Activated T-cell treated with anti-CD3 and anti-CD28 coated beads, Interleukin-2, amount 50 U/mL, for 72 hours (primary cell): ENCODE measurements at places on chromosomes 7 and 10. TPM values are rescaled to one million over a fixed set of nuclear protein-coding genes. Genes with fewer than 3 reads are reported as not detected.

DNA sequence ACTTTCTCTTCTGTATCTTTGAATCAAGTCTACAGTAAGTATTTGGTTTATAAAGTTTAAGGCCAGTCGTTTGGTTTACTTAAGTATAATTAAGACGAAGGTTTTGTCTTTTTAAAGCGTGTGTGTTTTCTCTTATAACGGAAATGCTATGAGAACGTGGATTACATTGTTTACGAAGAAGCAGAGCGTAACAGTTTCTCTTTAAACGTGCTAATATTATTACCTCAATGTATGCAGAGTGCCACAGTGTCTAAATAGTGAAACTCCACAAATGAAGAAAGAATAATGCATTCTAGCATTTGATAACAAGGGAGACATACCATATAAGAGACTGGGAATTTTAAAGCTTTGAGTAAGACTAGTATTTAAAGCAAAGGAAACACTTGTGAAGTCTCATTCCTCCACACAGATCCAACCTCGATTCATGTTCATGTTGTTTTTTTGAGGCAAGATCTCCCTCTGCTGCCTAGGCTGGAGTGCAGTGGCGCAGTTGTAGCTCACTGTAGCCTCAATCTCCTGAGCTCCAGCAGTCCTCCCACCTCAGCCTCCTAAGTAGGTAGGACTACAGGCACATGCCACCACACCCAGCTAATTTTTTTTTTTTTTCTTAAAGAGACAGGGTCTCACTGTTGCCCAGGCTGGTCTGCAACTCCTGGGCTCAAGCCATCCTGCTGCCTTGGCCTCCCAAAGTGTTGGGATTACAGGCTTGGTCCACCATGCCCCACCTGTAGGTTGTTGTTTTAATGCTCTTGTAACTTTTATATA lies 75.1 kb downstream of the ANKRD61 start:
- peak; percentile 50 for DNase-seq

GRCh38 chr7:27942711-27943110 lies 202.7 kb downstream of the TAX1BP1 start:
- DNase-seq = no peak

- no peak for DNase-seq
Measured at GRCh38 chr7:151917791-151918509, 38.3 kb upstream of the GALNTL5 start.

The CPN1 gene
- total RNA-seq = not detected

DNA sequence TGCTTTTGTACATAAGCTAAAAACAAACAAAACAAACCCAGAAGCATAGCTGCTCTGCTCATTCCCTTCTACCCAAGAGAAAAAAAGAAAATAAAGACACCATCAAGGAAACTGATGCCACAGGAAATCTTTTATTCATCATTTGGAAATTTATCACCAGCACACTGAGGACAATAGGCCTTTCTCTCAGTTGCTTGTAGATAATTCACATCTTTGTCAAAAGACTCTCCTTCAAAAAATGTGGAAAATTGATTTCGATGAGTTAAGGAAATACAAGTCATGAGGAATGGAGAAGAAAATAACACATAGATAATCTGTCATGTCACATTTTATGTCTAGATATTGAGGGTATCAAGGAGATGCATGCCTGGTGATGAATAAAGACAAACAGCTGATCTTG lies 53.5 kb downstream of the ZNF37A start:
- no peak for DNase-seq

The HMX2 gene
- total RNA-seq = 0.58 TPM

DNA sequence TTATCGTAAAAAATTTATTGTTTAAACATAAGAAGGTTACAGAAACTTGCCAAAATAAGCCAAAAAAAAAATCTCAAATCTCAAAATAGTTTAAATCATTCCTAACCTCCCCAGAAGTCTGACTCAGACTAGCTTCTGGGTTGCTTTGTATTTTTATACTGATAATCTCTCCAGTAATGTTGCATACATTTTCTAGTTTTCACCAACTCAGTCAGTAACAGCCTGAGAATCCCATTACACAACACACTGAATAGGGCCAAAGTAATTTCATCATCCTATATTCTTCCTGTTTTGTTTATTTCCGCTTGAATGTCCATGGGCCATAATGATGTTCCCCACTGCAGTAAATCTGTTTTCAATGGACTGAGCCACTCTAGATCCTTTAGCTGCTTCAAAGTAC lies 478.5 kb downstream of the GPAM start:
- DNase-seq = no peak

- no peak for DNase-seq
Measured at GRCh38 chr7:117993377-117994003, 120.2 kb upstream of the CTTNBP2 start.

The ARHGAP21 gene
- 22.9 TPM for total RNA-seq

GRCh38 chr7:105452085-105452484 lies 63.4 kb upstream of the SRPK2 start:
- DNase-seq = no peak

DNA sequence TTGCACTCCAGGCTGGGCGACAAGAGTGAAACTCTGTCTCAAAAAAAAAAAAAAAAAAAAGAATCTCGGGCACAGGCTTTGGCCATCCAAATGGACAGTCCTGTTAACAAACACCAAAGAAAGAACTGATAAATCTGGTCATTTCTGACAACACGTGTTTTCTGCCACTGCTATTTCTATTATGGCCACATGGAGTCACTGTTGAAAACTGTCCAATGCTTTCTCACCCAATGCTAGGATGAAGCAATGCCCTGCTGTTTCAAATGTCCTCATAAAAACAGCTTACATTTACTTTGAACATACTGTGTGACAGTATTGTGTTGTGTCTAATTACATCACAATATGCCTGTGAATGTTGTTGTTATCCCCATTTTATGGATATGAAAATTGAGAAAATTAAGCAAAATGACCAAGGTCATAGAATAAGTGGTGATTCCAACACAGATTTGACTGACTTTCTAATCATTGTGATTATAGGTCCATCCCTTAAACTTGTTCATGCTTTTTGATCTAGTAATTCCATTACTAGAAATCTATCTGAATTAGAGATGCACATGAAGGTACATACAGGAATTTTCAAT lies 19.9 kb upstream of the MAP3K8 start:
- DNase-seq = no peak

- DNase-seq = no peak
Measured at GRCh38 chr10:113052076-113052830, 102.2 kb downstream of the TCF7L2 start.

- no peak for DNase-seq
Measured at GRCh38 chr10:93068411-93069244, 5.1 kb upstream of the CYP26A1 start.

DNA sequence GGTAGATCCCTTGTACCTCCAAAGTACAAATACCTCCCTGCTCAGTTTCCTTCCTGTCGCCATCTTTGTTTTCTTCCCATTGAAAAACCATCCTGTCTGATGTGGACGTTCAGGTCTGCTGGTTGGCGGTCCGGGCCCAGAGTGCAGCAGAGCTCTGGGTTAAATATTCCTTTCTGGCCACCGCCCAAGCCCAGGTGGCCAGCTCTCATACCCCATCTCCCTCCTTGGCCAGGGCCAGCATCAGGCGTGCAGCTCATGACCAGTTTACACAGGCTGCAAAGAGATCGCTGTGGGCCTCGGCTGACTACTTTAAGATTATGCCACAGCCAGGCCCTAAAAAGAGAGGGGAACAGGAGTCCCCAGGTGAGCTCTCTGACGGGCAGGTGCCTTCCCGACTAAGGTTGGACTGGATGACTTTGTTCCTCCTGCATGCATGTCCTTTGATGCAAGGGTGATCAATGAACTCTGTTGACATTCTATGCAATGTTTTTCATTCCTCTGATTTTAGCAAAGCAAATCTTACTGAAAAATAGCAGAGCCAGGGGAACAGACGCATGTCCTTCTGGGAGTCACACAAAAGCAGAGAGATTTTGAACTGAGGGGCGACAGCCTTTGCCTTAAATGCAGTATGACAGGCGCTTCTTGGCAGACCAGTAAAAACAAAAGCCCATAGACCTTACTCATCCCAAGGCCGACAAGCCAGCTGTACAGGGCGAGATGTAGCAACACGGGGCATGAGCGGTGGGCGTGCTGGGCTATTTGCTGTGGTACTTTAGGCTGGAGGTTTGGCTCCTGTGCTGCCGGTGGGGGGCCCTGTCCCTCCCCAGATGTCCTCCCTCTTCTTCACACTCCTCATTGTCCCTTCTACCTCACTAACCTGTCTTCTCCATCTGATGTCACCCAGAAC lies 33.3 kb upstream of the SH2B2 start:
- no peak for DNase-seq

DNA sequence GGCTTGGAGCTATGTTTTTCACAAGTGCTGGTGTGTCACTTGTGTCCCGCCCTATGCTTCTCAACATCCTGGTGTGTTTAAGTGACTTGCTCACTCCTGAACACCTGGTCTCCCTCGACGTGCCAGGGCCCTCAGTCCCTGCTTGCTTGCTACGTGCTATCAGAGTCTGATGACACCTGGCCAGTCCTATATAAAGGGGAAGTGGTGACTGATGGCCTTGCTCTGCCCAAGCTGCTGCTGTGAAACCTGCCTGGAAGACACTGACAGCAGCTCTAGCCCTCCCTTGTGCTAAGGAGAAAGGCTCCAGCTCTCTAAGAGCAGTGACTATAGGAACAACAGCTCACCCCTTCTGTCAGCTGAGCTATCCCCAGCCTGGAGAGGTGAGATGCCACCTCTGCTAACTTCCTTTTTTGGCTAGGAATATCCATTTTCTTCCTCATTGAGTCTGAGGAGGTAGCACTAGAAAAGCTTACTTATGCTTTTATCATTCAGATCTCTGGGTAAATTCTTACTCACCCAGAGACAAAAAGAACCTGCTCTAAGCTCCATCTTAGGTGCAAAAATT lies 77.2 kb upstream of the PLXNA4 start:
- no peak for DNase-seq

DNA sequence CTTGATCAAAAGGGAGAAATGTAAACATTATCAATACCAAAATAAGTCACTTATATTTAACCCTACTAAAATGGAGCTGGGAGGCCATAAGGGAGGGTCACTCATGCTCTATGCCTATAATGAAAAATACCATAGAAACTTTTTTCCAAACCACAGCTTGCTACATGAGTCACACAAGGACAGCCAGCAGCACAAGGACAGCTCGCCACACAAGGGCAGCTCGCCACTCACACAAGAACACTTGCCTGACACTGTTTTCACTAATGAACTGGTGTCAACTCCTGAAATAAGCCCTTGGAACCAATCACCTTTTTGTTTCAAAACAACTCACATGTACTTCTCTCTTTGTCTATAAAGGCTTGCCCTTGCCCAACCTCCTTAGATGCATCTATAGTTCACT lies 43.3 kb downstream of the FRMPD2 start:
- DNase-seq = no peak

DNA sequence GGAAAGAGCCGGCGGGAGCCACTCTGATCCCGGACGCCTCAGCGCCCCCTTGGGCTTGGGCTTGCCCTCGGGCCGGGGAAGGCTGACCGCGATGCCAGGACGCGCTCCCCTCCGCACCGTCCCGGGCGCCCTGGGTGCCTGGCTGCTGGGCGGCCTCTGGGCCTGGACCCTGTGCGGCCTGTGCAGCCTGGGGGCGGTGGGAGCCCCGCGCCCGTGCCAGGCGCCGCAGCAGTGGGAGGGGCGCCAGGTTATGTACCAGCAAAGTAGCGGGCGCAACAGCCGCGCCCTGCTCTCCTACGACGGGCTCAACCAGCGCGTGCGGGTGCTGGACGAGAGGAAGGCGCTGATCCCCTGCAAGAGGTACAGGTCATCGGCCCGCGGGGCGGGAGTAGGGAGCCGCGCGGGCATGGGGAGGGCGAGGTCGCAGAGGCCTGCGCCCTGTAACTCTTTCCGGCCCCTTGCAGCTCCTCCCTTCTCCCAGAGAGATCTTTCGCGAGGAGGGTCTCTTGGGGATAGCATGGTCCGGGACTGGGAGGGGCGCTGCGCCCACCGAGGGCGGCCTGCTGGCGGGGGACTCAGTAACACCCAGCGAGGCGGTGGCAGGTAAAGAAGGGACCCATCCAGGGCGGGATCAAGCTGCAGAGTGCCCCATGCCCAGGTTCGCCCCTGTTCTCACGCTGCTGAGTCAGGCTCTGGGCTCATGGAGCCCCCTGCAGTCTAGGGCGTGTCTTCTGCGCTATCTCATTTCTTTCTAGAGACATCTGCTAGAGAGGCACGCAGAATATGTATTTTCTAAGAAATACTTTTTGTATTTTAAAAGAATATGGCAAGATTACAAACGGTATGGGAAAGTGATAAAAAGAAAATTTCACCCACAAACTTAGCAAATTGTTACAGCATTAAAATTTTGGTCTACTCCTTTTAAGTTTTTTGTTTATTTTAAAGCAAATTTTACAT lies 687 bp downstream of the EPDR1 start:
- DNase-seq = peak; percentile 18

The TM9SF3 gene
- 76.7 TPM for total RNA-seq

The AKR1C1 gene
- total RNA-seq = 0.60 TPM

The MACC1 gene
- total RNA-seq = 0.12 TPM

The OGDHL gene
- total RNA-seq = 0.67 TPM

GRCh38 chr10:51606825-51607462 lies 92.5 kb downstream of the CSTF2T start:
- no peak for DNase-seq

- no peak for DNase-seq
Measured at GRCh38 chr7:155558351-155558750, 12.0 kb upstream of the CNPY1 start.

The PPP1R17 gene
- not detected for total RNA-seq

The SUFU gene
- 9.1 TPM for total RNA-seq

The BEND7 gene
- total RNA-seq = 0.99 TPM

The ZNF365 gene
- total RNA-seq = 0.12 TPM

DNA sequence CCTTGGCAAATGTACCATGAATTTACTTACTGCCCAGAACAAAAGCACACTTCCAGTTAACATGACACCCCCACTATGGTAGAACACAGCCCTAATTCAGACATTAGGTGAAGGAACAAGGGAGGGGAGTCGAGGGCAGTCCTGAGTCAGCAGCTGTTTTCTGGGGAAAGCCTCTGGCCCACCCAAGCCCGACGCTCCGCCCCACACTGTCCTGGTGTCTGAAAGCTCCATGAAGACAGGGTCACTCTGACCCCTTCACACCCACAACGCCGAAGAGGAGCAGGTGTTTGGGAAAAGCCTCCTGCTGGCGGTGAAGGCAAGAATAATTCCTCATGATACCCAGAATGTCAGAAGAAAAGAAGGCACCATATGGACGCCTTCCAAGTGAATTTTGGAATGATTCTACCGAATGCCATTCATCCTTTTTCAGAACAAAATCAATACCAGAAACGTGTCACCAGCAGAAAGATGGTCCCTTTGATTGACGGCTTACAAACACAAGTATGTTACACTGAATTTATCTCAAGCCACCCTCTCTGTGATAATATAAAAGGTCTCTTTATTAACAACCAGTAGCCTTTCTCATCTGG lies 172.1 kb downstream of the DIP2C start:
- no peak for DNase-seq

DNA sequence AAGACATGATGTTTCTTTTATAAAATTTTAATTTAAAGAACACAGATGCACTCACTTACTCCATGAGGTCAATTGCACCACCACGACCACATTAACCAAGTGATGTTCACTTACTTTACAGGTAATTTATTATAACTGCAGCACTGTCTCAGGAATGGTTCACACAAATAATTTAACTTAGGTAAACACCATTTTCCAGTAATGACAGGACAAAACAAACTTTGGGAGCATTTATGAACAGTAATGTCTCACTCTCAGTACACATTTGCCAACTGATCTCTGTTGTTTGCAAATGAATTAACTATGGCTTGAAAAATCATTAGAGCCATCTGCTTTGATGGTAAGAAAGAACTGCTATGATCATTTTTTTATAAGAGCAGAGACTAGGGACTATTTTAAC lies 150.4 kb downstream of the ETV1 start:
- no peak for DNase-seq
